ENCODE measurements at places on chromosomes 2 and 18. TPM values are rescaled to one million over a fixed set of nuclear protein-coding genes. Genes with fewer than 3 reads are reported as not detected.

DNA sequence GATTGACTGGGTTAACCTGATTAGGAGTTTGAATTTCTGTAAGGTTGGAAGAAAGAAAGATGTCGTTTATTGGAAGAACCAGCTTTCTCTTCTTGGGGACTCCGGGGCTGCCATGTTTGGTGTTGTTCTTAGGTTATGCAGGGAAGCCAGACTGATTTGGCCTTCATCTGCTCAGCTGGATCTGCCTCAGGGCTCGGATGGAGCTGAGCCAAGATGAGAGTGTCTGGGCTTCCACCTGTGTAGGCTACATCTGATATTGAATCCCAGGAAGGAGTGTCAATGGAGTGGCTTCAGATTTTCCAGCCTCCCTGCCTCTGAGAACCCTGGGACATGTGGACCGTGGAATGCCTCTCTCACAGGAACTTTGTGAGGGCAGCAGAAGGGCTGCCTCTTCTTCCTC, 126.1 kb downstream of the WDSUB1 start:
- no peak overlapping the region for H3K4me3 ChIP-seq
- no peaks in the 10 kb centered on the region for H3K27me3 ChIP-seq
- DNase-seq = no peak
- no peak overlapping the region for H3K27ac ChIP-seq

DNA sequence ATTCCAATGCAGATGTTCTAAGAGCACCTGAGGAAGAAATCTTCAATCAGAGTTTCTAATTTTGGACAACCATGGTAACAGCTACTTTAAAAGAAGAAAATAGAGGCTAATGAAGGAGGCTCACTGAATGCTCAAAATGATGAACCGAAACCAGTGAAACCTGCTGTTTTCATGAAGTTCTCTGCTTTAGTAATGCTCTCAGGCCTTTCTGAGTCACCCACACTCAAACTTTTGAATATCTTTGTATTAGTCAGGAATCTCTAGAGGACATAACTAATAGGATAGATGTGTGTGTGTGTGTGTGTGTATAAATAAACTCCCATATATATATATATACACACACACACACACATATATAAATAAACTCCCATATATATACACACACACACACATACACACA, 76.9 kb upstream of the RIT2 start:
- DNase-seq = no peak
- H3K4me3 ChIP-seq = no peak overlapping the region
- H3K27me3 ChIP-seq = no peaks in the 10 kb centered on the region
- H3K36me3 ChIP-seq = no peaks in the 10 kb centered on the region

DNA sequence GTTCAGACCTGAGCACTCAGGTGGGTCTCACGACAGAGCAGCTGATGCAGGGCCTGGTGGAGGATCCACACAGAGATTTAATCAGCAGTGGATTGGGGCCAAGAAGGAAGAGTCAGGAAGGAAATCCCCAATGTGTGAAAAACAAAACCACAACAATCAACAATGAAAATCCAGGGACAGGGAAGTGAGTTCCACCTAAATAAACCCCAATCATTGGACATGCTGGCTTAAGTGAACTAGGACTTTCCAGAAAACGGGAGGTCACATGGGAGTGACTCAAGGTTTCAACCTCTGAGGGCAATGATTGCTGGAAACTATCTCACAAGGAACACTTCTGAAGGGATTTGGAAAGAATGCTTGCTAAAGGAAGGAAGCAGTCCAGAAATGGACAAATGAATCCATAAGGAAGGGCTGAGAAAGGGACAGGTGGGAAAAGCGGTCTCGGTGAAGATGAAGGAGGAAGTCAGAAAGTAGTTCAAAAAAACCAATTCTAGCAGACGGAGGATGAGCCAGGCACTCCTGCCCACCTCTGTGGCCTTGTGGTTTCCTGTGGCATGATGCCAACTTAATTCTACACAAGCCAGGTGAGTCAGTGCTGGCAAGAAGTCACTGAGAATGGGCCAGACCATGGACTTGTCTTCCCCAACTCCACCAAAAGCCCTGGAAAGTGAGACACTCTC, 15.4 kb upstream of the XDH start:
- no peak overlapping the region for H3K4me3 ChIP-seq
- no peak overlapping the region for H3K27ac ChIP-seq
- no peaks in the 10 kb centered on the region for H3K36me3 ChIP-seq
- no peak for DNase-seq
- H3K4me1 ChIP-seq = no peaks in the 10 kb centered on the region
- no peaks in the 10 kb centered on the region for H3K27me3 ChIP-seq

GRCh38 chr18:23837591-23837990, 148.3 kb downstream of the LAMA3 start:
- H3K4me3 ChIP-seq = no peak overlapping the region
- H3K4me1 ChIP-seq = no peaks in the 10 kb centered on the region
- H3K27me3 ChIP-seq = no peaks in the 10 kb centered on the region
- H3K27ac ChIP-seq = no peak overlapping the region
- DNase-seq = peak; percentile 28

- no peaks in the 10 kb centered on the region for H3K27me3 ChIP-seq
- no peaks in the 10 kb centered on the region for H3K36me3 ChIP-seq
- H3K27ac ChIP-seq = no peak overlapping the region
- no peak for DNase-seq
Measured at GRCh38 chr2:133252780-133253355, 315.4 kb downstream of the NCKAP5 start.

- H3K27ac ChIP-seq = no peak overlapping the region
- DNase-seq = no peak
- no peaks in the 10 kb centered on the region for H3K27me3 ChIP-seq
Measured at GRCh38 chr18:42052122-42052708, 97.2 kb downstream of the PIK3C3 start.

DNA sequence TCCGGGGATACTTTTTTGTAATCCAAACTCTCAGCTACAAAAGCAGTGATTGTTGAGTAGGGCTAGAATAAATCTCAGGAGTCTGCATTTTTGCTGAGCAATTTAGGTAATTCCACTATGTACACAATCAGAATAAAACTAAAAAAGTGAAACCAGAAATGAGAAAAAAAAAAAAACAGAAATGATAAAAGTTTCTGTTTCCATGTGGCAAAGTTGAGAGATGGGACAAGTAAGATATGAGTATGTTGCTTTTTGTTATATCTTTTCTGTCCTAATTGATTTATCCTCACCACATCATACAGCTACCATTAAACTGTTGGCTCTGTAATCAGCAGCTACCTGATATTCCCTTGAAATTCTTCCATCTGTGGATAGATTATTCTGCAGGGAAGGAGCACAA, 92.7 kb downstream of the VWC2L start:
- H3K4me1 ChIP-seq = no peaks in the 10 kb centered on the region
- no peak overlapping the region for H3K4me3 ChIP-seq
- H3K27ac ChIP-seq = no peak overlapping the region
- no peaks in the 10 kb centered on the region for H3K36me3 ChIP-seq

- DNase-seq = no peak
- no peaks in the 10 kb centered on the region for H3K27me3 ChIP-seq
- H3K36me3 ChIP-seq = no peaks in the 10 kb centered on the region
- H3K4me1 ChIP-seq = peaks cover 11% of the 10 kb centered on the region
- no peak overlapping the region for H3K4me3 ChIP-seq
Measured at GRCh38 chr2:97718942-97719341, 5.6 kb downstream of the ZAP70 start.

- H3K27me3 ChIP-seq = no peaks in the 10 kb centered on the region
- peak overlapping the region; percentile 80 for H3K4me3 ChIP-seq
- no peak for DNase-seq
- peak overlapping the region; percentile 21 for H3K27ac ChIP-seq
- H3K36me3 ChIP-seq = no peaks in the 10 kb centered on the region
Measured at GRCh38 chr2:61853086-61853846, 594 bp downstream of the FAM161A start.

GRCh38 chr18:5972298-5972697, 77.0 kb upstream of the TMEM200C start:
- peaks cover 31% of the 10 kb centered on the region for H3K4me1 ChIP-seq
- H3K27ac ChIP-seq = no peak overlapping the region
- no peak overlapping the region for H3K4me3 ChIP-seq
- no peaks in the 10 kb centered on the region for H3K36me3 ChIP-seq
- DNase-seq = no peak

- no peak overlapping the region for H3K4me3 ChIP-seq
- H3K4me1 ChIP-seq = no peaks in the 10 kb centered on the region
- no peak overlapping the region for H3K27ac ChIP-seq
- no peak for DNase-seq
Measured at GRCh38 chr18:39624961-39625360, 2059.4 kb upstream of the CELF4 start.

- H3K27ac ChIP-seq = no peak overlapping the region
- no peaks in the 10 kb centered on the region for H3K27me3 ChIP-seq
- no peak overlapping the region for H3K4me3 ChIP-seq
- H3K4me1 ChIP-seq = peaks cover 16% of the 10 kb centered on the region
- no peak for DNase-seq
Measured at GRCh38 chr2:173282795-173283545, 71.7 kb upstream of the CDCA7 start.

DNA sequence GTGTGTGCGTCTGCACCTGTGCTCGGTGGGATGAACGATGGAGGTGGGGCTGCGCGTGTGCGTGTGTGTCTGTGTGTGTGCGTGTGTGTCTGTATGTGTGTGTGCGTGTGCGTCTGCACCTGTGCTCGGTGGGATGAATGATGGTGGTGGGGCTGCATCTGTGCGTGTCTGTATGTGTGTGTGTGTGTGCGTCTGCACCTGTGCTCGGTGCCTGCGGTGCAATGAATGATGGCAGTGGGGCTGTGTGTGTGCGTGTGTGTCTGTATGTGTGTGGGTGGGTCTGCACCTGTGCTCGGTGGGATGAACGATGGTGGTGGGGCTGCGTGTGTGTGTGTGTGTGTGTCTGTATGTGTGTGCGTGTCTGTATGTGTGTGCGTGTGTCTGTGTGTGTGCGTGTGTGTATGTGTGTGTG, 48.5 kb upstream of the CTDP1 start:
- no peak for DNase-seq
- no peak overlapping the region for H3K27ac ChIP-seq
- H3K4me3 ChIP-seq = no peak overlapping the region
- H3K36me3 ChIP-seq = no peaks in the 10 kb centered on the region
- H3K4me1 ChIP-seq = no peaks in the 10 kb centered on the region

- no peak overlapping the region for H3K4me3 ChIP-seq
- peak overlapping the region; percentile 10 for H3K27ac ChIP-seq
- no peak for DNase-seq
- peaks cover 19% of the 10 kb centered on the region for H3K4me1 ChIP-seq
- H3K27me3 ChIP-seq = no peaks in the 10 kb centered on the region
- peaks cover 59% of the 10 kb centered on the region for H3K36me3 ChIP-seq
Measured at GRCh38 chr2:231063347-231063746, 6.7 kb downstream of the PSMD1 start.

DNA sequence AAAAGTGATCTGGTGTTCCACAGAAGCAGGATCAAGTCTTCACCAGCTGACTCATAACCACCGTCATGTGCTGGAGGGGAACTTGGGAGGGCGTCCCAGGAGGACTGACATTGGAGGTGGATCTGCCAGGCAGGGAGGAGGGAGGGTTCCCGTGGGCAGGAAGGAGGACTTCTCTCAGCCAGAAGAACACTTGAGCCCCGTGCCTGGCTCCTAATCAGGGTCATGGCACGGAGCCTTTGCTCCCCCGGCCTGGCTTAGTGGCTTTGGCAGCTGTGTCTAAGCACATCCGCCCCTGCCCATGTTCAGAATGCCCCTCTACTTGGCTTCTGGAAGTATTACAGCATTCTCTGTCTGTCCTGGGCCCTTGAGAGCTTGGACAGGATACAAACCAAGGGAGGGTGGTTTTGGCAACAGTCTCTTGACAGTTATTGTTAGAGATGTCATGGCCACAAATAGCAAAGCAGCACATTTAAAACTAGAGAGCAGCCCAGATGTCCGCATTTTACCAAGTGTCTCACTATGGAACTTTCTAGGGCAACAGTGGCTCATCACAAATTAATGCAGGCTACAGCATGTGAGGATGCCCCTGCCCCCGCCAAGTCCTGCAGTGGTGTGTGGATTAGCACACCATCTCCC, 11.5 kb downstream of the PPP1R7 start:
- no peaks in the 10 kb centered on the region for H3K27me3 ChIP-seq
- H3K4me1 ChIP-seq = peaks cover 7% of the 10 kb centered on the region
- H3K4me3 ChIP-seq = no peak overlapping the region
- H3K27ac ChIP-seq = no peak overlapping the region

DNA sequence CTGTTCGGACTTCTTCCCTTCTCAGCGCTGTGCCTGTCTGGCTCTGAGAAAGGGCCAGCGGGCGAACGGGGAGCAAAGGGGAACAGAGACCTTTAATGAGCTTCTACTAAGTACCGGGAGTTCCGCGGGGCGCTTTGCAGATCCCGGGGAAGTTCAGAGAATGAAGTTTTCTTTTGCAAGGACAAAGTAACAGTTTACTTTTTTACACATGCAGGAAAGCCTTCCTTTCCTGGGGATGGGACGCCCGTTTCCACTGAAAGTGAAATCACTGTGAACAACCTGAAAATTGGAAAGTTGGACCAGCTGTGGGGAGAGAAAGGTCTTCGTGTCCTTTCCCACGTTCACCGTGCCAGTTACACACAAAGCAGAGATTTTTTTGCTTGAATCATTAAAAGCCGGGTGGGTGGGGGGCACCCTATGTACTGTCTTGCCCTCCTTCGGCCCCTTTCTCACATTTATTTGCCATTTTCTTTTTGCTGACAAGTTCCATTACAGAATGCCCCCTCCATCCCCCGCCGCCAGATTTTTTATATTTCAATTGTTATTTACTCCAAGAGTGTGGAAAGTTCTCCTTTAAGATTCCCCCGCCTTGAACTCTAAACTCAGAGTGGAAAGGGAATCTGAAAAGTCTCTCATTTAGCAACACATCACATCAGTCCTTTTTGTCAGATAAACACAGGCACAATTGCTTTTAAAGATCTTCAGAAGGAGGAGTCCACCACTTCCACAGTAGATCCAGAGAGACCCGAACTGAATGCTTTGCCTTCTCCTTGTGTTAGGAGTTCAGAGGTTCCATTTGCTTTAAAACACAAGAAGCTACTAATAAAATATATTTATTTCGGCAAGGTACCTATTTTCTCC, 1.1 kb upstream of the FN1 start:
- peaks cover 17% of the 10 kb centered on the region for H3K4me1 ChIP-seq
- peaks cover 73% of the 10 kb centered on the region for H3K27me3 ChIP-seq
- DNase-seq = peak; percentile 15
- H3K36me3 ChIP-seq = no peaks in the 10 kb centered on the region
- no peak overlapping the region for H3K4me3 ChIP-seq
- H3K27ac ChIP-seq = no peak overlapping the region

DNA sequence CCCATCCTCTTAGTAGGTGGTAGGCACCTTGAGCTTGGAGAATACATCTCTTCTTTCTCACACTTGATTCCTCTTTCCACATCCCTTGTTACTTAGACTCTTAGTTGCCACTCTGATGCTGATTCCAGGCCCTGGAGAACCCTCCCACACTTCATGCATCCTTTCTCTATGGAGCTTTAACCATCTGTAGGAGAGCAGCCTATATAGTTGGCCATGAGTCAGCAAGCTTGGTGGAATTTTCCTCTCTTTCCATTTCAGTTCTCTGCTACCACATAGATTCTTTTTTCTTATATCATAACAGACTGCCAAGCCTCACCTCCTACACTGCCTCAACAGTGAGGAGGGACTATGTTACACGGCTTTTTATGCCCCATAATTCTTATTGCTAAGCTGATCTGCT, 851.6 kb upstream of the CDH2 start:
- no peak overlapping the region for H3K27ac ChIP-seq
- no peaks in the 10 kb centered on the region for H3K27me3 ChIP-seq
- no peaks in the 10 kb centered on the region for H3K4me1 ChIP-seq

The OSBPL1A gene
- 7.1 TPM for polyA plus RNA-seq

The CYP26B1 gene
- polyA plus RNA-seq = not detected

The RTKN gene
- polyA plus RNA-seq = 0.09 TPM
